ENCODE measurements at places on chromosomes 4 and X.

DNA sequence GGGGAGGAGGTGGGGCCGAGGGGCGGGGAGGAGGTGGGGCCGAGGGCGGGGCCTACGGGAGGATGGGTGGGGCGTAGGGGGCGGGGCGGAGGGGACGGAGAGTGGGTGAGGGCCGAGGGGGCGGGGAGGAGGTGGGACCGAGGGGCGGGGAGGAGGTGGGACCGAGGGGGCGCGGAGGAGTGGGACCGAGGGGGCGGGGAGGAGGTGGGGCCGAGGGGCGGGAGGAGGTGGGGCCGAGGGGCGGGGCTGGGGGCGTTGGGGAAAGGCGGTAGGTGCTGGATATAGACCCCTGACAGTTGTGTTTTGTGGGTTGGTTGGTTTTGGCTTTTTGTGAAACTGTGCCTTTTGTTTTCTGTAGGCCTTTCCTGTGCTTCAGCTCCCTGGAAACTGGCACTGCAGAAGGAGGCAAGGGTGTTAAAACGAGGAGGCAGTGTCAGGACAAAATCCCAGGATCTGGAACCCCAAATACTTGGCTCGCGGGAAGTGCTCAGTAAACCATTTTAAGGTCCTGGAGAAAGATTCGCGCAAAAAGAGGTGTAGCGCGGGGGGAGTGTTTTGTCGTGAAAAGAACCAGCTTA lies 580 bp upstream of the MMGT1 start:
- no peaks in the 10 kb centered on the region for H3K27me3 ChIP-seq
- H3K4me1 ChIP-seq, result peaks cover 12% of the 10 kb centered on the region
- peak overlapping the region; percentile 39 for H3K4me3 ChIP-seq
- peak; percentile 84 for DNase-seq
- H3K27ac ChIP-seq, result peak overlapping the region; percentile 45

- H3K27ac ChIP-seq, result no peak overlapping the region
- peaks cover 12% of the 10 kb centered on the region for H3K4me1 ChIP-seq
- no peaks in the 10 kb centered on the region for H3K27me3 ChIP-seq
- H3K4me3 ChIP-seq, result no peak overlapping the region
- DNase-seq, result no peak
Measured at GRCh38 chr4:15398732-15399131, 29.1 kb upstream of the C1QTNF7 start.

DNA sequence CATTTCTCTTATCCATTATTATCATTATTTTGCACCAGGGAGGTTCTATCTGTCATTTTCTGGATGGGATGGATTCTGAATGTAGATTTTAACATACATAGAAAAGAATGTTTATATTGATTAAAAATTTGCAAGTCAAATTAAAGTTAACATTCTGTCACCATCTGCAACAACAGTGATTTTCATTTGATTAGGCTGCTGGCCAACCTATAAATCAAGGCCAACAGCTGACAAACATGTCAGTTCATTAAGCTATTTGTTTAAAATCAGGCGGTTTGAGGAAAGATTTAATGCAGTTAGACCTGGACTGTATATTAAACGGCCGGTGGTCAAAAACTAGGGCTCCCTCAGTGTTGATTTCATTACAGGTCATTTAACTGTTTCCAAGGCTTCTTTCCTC lies 109.5 kb upstream of the CBR4 start:
- H3K27ac ChIP-seq, result no peak overlapping the region
- no peak for DNase-seq
- no peaks in the 10 kb centered on the region for H3K4me1 ChIP-seq
- no peak overlapping the region for H3K4me3 ChIP-seq
- H3K27me3 ChIP-seq, result no peaks in the 10 kb centered on the region
- H3K36me3 ChIP-seq, result no peaks in the 10 kb centered on the region

DNA sequence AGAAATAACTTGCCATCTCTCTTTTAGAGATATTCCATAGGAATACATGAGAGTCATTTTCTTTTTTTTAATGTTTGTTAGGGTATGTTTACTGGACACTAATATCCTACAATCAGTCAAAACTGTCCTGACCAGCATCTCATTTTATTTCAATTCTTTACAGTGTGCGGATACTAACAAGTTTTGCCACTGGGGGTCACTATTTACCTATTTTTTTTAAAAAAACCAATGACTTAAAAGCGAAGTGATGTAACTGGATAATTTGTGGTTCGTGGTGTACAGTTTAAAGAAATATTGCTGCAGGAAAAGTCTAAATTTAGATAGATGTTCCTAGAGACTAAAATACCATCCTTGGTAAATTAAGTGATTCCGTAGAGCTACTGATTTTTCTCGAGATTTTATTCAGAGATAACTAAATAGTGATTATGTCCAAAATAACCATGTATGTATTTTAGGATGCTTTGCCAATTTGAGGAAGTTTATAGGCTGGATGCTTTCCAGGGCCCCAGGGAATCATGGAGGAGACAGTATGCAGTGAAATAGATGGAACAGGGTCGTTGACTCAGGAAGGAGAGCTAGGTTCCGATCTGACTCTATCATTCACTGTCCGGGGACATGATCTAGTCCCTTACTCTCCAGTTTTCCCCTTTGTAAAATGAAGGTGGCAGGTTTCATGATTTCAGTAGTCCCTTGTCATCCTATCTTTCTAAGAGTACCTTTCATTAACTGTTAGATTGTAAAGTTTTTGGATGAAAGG lies 34.0 kb upstream of the GNPDA2 start:
- DNase-seq, result no peak
- no peak overlapping the region for H3K27ac ChIP-seq
- H3K4me1 ChIP-seq, result no peaks in the 10 kb centered on the region
- H3K4me3 ChIP-seq, result no peak overlapping the region

DNA sequence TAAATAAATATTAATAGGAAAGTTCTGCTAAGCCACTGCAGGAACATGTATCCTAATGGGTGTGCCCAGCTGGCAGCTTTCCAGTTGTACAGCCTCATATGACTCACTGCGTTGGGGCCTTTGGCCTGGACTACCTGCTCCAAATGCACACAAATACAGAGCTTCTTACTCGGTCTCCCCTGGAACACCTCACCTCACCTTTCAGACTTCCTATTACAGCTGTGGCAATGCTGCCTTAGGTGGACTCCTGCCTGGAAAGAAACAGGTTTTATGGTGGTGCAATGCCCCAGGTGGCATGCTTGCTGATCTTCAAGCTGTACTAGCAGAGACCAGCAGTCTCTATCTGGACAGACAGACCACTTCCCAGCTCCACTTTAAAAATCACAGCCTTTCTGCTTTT lies 85.7 kb upstream of the EXOC1L start:
- DNase-seq, result no peak
- no peak overlapping the region for H3K4me3 ChIP-seq
- no peaks in the 10 kb centered on the region for H3K36me3 ChIP-seq
- H3K27ac ChIP-seq, result no peak overlapping the region
- H3K4me1 ChIP-seq, result no peaks in the 10 kb centered on the region
- H3K27me3 ChIP-seq, result no peaks in the 10 kb centered on the region

DNA sequence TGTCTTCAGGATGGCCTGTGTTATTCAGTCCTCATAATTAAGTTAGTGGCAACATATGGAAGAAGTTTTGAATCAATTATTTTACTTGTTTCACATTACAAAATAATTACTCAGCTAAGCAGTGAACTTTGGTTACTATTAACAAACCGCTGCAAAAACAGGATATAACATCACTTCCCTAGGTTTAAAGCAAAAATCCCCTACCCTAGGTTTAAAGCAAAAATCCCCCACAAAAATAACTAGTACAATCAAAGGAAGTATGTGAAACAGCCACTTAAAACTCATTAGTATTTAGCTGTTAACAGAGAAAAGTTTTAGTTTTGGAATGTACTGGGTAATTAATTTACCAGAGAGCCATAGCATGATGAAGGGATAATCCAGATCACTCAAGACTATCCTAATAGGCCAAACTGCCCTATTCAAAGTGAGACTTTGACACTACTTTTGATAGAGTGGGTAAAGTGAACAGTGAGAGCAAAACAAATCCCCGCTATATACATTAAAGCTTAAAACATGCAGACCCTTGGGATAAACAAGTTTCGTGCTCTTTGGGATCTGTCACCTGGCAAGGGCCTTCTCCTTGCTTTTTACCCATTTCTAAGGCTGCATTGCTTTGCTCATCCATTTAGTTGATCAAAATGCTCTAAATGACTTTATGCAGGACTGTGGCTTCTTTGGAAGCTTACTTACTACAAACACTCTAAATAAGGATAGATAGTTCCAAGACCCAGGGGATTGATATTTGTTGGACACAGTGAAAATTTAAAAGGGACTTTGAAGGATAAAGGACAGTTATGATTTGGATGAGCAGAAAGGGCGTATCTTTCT lies 36.4 kb upstream of the GPR174 start:
- peak; percentile 78 for DNase-seq
- H3K36me3 ChIP-seq, result no peaks in the 10 kb centered on the region
- no peaks in the 10 kb centered on the region for H3K27me3 ChIP-seq
- peak overlapping the region; percentile 100 for H3K27ac ChIP-seq
- peaks cover 5% of the 10 kb centered on the region for H3K4me1 ChIP-seq

- DNase-seq, result no peak
- H3K27me3 ChIP-seq, result no peaks in the 10 kb centered on the region
- no peaks in the 10 kb centered on the region for H3K36me3 ChIP-seq
- H3K4me1 ChIP-seq, result no peaks in the 10 kb centered on the region
- H3K4me3 ChIP-seq, result no peak overlapping the region
Measured at GRCh38 chr4:58602022-58602421, 1491.8 kb upstream of the IGFBP7 start.

GRCh38 chrX:22037225-22037624 lies 5.1 kb downstream of the PHEX start:
- no peak overlapping the region for H3K27ac ChIP-seq
- no peaks in the 10 kb centered on the region for H3K36me3 ChIP-seq
- H3K4me1 ChIP-seq, result no peaks in the 10 kb centered on the region
- no peaks in the 10 kb centered on the region for H3K27me3 ChIP-seq

- H3K27ac ChIP-seq, result no peak overlapping the region
- H3K36me3 ChIP-seq, result no peaks in the 10 kb centered on the region
- H3K27me3 ChIP-seq, result no peaks in the 10 kb centered on the region
- peak; percentile 10 for DNase-seq
- no peak overlapping the region for H3K4me3 ChIP-seq
Measured at GRCh38 chr4:109969919-109970318, 57.2 kb downstream of the EGF start.
